Left renal cortex interstitium (tissue), 4 donors: ENCODE measurements at places on chromosomes 13 and 19.
A peak's percentile ranks its signal among the peaks of the same experiment; 100 is the strongest.

- DNase-seq = no peak
Measured at GRCh38 chr13:31970231-31970930, 61.2 kb upstream of the FRY start.

- no peak for DNase-seq
Measured at GRCh38 chr19:10116085-10116865, 3.4 kb downstream of the EIF3G start.

DNA sequence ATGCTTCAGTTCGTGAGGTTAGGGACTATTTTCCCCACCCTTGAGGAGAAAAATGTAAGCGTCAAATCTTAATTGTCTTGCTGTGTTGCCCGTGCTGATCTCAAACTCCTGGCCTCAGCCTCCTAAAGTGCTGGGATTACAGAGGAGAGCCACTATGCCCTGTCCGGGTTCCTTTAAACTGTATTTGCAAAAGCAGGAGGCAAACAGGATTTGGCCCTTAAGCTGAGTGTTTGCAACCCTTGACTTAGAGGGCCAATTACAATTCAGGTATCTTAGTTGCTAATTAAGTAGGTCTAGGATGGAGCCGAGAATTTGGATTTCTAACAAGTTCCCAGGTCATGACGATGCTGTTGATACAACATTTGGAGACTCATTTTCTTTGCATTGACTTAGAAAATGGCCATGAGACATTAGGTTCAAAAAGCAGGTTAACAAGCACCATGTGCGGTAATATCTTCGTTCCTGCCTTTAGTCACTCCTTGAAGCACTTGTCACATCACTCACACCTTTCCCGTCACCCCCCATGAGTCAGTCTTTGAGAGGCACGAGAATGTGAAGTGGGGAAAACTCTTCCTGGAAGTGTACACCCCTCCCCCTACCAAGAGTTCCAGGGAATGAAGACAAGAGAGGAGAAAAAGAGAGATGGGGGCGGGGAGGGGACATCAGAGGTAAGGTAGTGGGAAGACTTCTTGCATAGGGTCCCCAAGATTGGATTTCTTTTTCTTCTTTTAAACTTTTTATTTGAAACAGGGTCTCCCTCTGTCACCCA is 2.6 kb downstream of the NAPSA start:
- no peak for DNase-seq

DNA sequence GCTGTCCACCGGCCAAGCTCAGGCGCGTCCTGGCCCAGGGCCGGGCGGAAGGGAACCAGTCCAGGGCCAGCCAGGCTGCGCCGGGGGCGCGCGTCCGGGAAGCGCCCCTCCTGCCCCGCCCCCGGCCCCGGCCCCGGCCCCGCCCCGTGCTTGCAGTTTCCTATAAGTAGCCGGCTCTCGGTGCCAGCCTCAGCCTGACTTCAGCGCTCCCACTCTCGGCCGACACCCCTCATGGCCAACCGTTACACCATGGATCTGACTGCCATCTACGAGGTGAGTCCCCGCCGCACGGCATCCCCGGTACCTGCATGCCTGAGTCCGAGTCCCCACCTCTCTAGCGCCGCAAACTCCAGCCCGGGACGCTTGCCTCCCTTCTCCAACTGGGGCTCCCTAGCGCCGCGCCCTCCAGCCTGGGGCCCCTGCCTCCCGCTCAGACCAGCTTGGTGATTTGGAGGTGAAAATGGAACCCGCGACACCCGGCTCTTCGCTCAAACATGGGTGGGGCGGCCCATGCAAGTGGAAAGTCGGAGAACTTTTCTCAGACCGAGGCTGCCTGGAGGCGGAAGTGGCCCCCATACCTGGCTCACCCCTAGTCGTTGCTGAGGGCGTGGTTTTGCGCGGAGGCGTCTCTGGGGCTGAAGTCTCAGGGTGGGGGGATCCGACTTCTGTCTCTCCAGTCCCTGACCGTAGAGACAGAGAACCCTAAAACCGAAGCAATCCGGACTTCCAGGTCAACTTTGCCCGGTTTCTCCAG is at the start of gene ZFP36:
Gene ZFP36, plus strand, starts transcription at position 192 of the 754 bp plus-strand sequence. Its CDS starts 58 bp downstream, at position 250.
- no peak for DNase-seq

GRCh38 chr19:16945364-16945714 is 56.5 kb downstream of the F2RL3 start:
- no peak for DNase-seq

GRCh38 chr19:47824396-47824795 is 2.7 kb downstream of the CRX start:
- no peak for DNase-seq

GRCh38 chr13:77979721-77980385 is 61.2 kb upstream of the EDNRB start:
- no peak for DNase-seq

DNA sequence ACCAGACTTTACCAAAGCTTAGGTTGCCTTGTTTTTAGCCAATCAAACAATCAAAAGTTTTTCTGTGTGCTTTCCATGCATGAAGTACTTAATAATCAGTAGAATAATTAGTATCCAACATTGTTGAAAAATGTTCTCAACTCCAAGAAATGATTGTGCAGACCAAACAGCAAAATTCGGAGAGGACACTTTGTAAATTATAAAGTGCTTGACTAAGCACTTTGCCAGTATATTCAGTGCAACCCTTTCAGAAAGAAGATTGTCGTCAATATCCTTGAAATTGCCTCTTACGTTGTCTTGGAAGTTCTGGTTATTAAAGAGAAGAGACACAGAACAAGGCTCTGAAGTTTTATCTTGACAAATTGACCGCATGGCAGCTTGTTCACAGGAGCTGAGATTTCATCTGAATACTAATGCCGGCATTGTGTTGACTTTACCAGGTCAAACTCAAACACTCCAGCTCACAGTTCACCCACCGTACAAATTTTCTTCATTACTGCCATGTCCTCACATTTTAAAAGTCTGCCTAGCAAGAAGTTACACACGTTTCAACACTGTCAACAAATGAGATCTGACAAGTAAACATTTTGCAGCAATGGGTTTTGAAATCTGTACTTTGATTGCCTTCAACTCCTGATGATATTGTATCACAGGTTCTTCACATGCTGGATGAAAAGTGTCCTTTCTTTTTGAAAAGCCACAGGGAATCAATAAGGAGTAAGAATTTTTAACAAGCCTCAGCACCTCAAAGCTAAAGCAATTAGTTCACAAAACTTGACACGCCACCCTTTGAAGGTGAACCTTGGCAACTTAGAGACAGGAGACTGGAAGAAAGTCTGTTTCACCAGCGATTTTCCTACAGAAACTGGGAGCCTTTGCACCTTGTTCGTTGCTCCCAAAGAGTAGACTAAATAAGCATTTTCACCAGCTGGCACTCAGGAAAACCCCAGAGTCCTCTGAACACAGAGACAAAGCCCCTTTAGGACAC is 150.9 kb downstream of the RFC3 start:
- no peak for DNase-seq

DNA sequence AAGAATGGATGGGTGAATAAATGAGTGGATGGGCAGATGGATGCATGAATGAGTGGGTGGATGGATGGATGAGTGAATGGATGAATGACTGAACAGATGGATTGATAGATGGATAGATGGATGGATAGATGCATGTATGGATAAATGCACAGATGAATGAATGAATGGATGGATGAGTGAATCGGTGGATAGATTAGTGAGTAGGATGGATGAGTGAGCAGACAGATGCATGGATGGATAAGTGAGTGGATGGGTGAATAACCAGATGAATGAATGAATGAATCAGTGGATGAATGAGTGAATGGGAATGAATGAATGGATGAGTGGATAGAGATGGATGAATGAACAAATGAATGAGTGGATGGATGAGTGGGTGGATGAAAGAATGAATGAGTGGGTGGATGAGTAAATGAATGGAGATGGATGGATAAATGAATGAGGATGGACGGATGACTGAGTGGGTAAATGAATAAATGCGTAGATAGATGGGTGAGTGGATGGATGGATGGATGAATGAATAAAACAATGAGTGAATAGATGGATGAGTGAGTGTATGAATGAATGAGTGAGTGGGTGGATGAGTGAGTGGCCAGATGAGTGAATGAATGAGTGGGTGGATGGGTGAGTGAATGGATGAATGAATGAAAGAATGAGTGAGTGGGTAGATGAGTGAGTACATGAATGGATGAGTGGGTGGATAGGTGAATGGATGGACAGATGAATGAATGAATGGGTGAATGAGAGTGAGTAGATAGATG is 13.0 kb downstream of the GAS6 start:
- no peak for DNase-seq

- no peak for DNase-seq
Measured at GRCh38 chr13:25447396-25447795, 75.6 kb downstream of the ATP8A2 start.

DNA sequence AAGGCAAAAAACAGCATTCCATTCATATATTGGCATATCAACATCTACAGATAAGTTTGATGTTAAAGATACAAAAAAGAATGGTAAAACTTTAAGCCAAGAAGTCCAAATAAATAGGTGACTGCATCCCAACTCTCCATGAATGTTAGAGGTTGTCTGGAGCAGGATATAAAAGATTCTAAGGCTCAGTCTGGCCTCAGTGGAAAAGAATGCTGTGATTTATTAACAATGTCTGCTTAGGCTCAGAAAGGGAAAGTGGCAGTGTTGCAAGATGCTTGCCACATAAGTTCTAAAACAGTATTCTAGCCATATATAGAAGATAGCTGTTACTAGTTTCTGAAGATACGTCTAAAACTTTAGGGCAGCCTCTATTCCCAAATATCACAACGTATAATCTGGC is 179.8 kb upstream of the NBEA start:
- DNase-seq = no peak

GRCh38 chr19:36257520-36257876 is 42.6 kb downstream of the ZNF146 start:
- no peak for DNase-seq

GRCh38 chr13:100673713-100674571 is 653 bp downstream of the TMTC4 start:
- DNase-seq = peak; percentile 40

GRCh38 chr13:58852076-58852475 is 1220.5 kb downstream of the PCDH17 start:
- no peak for DNase-seq

DNA sequence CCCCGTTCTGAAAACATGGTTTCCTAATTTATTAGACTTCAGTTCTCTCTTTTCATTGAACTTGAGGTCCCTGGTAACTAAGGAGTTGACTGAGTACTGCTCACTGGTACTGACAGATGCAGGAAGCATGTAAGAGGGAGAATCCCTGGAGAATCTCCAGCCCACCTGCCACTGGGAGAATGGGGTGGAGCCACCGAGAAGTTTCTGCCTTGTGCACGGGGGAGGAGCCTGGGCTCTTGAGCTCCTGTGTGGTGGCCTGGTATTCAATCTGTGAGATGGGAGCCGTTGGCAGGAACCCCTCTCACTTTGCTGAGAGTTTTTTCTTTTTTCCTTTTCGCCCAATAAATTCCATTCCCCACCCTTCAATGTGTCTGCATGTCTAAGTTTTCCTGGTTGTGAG is 13.2 kb upstream of the AKAP11 start:
- no peak for DNase-seq
